GM03348 (cell line): ENCODE measurements at places on chromosomes 12 and 14.

GRCh38 chr12:102708108-102708507, 208.9 kb downstream of the PAH start:
- DNase-seq, result no peak

GRCh38 chr12:26870491-26871419, 37.8 kb upstream of the ITPR2 start:
- peak; percentile 13 for DNase-seq

DNA sequence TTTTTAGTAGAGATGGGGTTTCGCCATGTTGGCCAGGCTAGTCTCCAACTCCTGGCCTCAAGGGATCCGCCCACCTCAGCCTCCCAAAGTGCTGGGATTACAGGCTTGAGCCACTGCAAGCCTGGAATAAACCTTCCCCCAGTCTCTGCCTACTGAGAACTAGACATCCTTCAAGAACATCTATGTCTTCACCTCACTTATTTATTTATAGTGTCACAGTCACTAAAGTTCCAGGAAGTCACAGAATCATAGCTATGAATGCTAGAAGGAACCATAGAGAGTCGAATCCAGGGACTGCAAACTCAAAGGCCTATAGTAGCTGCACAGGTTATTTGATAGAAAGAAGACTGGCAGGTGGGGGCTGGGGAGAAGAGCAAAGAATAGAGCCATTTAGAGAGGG, 44.7 kb upstream of the NUDT4 start:
- no peak for DNase-seq

DNA sequence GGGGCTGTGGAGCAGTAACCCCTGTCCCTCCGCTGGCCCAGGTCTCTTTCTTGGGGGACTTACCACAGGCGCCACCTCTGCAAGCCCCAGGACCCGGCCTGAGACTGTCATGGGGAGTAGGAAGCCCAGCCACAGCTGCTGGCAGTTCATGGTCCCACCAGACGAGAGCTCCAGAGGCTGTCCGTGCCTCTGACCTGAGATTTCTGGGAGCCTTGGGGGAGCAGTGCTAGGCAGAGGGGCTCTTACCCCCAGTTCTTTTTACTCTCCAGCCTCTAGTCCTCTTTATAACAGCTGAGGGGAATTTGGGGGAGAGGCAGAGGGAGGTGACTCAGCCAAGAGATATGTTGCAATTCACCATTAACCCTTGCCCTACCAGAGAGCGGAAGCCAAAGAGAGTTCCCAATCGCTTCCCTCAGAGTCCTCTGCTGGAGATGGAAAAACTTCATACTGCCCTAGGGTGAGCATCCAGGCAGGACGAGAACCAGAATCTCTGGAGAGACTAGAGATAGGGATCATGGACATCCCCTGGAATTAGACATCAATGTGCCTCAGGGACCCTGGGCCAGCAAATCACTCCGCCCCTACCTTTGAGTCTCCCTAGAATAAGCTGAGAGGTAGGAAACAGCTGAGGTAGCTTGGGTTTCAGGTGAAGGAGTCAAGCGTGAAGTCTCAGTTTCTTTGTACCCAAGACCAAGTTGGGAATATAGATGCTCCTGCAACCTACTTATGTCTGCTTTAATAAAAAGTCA, at the start of gene MMP19:
TSS of gene MMP19 (minus strand) at position 256 of the 749 bp plus-strand sequence. CDS start at position 150, 106 bp downstream.
- DNase-seq, result peak; percentile 78

GRCh38 chr12:40827683-40828592, 135.7 kb downstream of the CNTN1 start:
- DNase-seq, result no peak

DNA sequence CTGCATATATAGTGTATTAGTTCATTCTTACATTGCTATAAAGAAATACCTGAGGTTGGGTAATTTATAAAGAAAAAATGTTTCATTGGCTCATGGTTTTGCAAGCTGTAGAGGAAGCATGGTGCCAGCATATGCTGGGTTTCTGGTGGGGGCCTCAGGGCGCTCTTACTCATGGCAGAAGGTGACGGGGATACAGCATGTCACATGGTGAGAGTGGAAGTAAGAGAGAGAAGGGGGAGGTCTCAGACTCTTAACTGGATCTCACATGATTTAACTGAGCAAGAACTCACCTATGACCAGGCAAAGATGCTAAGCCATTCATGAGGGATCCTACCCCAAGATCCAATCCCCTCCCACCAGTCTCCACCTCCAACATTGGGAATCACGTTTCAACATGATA, 15.9 kb upstream of the PAWR start:
- DNase-seq, result no peak

- DNase-seq, result no peak
Measured at GRCh38 chr14:103393070-103393469, 7.9 kb downstream of the MARK3 start.

DNA sequence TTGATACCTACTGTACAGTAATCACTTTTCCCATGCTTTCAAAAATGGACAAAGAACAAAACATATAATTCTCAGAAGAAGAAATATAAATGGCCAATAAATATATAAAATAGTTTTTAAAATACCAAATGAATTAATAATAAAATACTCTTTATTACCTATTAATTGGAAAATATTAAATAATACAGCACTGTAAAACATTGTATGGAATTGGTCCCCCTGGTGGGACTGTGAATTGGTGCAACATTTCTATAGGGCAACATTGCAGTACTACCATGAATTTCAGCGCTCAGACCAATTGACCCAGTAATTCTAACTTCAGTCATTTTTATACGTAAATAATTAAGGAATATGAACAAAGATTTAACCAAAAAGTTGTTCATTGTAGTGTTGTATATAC, 162.6 kb downstream of the PELI2 start:
- DNase-seq, result no peak

DNA sequence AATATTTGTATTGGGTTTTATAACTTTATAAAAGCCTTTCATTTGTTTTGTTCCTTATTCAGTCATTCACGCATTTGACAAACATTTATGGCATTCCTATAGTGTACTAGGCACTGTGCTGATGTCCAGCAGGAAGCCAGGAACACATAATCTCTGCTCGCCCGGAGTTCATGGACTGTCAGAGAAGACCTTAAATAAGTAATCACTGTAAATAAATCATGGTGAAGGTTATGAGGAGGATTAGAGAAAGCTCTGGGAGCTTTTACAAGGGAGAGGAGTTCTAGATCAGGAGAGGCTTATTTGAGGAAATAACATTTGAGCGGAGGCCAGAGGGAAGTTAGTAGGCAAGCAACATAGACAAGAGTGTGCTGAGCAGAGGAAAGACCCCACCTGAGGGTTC, 1.4 kb upstream of the RDH11 start:
- DNase-seq, result no peak

DNA sequence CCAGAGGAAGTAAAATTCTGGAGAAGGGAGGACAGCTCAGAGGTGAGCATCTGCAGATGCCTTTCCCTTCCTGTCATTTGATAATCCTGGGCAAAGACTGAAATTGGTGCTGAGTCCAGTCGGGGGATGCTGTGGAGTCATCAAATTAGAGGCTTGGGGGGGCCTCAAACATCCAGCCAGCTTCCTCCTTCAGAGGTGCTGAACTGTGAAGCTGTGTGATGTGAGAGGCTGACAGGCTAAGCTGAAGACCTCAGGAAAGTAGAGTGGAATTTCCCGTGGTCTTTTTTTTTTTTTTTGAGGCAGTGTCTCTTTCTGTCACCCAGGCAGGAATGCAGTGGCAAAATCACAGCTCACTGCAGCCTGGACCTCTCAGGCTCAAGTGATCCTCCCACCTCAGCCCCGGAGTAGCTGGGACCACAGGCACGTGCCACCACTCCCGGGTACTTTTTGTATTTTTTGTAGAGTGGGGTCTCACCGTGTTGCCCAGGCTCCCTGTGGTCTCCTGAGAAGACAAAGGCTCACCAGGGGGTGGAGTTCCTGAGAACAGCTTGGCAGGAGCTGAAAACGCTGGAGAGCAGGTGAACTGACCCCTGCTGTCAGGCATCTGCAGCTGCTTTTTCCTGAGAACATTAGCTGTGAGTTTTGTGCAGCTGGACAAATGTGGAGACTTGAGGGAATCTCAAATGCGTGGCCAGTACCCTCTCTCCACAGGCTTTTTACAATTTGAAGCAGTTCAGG, 6.1 kb upstream of the TCL1B start:
- no peak for DNase-seq

GRCh38 chr12:31249356-31249755, 76.6 kb downstream of the SINHCAF start:
- no peak for DNase-seq

DNA sequence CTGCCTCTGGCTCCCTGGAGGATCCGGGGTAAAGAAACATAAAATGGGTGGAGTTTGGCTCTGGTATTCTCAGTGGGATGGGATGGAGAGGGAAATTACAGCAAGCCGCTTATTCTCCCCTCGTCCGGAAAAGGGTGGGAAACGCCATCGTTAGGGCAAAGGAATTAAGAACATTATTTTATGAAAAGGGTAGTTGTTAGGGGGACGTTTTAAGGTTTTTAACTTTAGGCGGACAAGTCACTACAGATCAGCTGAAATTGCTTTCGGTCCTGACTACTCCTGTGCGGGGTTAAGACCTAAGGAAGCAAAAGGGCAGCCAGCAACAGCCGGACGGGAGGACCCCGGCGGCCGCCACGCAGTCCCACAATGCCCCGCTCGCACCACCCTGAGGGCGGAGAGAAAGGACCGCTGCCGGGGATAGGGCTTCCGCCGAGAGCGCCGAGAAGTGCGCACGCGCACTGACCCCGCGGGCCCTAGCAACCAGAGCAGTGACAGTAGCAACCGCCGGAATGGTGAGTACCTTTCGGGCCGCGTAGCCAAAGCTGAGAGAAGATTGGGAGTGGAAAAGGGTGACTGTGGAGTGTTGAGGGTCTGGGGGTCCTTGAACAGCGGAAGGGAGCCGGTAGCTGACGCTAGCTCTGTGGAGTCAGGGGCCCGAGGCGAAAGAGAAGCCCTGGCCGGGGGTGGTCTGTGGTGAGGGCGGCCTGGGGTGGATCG, at the start of gene DNAL1:
TSS of gene DNAL1 (plus strand) at position 456 of the 717 bp plus-strand sequence. CDS start at position 510, 54 bp downstream.
- DNase-seq, result peak; percentile 99

GRCh38 chr14:52793061-52793460, 1.7 kb upstream of the GNPNAT1 start:
- no peak for DNase-seq

GRCh38 chr14:104137297-104138097, 890 bp upstream of the KIF26A start:
- DNase-seq, result peak; percentile 92

GRCh38 chr14:86430853-86431252, 900.9 kb downstream of the FLRT2 start:
- no peak for DNase-seq

GRCh38 chr12:94264736-94265485, 116.5 kb downstream of the PLXNC1 start:
- no peak for DNase-seq

DNA sequence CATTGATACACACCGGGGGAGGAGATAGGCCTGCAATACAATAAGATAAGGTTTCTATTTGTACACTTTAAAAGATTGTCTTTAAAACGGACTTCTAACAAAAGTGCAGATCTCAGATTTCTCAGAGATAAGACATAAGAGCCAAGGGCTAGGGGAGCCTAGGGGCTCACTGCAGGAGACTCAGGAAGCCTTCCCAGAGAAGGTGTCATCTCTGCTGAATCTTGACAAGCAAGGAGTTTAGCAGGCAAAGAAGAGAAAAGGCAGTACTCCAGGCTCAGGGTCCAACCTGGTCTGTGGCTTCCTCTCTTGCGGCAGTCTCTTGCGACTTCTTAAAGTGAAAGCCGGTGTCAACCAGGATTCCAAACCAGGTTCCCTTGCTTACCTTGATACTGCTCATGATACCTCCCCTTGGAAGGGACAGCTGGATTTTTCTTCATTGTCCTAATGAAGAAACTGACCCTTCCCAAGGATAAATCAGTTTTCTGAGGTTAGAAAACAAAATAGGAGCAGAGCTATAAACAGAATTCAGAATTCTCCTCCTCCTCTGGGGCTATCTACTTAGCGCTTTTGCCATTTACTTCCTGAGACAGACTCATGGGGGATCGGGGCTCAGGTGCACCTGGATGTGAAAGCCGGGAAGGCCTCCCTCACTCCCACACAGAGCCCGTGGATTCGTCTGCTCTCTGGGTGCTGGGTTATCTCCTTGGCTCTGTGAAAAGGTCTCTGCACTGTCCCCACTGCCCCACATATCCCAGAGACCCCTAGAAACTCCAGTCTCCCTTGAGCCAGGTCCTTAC, 1.7 kb upstream of the SCNN1A start:
- no peak for DNase-seq

GRCh38 chr14:75993567-75994041, 8.0 kb downstream of the IFT43 start:
- DNase-seq, result no peak

GRCh38 chr14:71905031-71905430, 27.2 kb upstream of the RGS6 start:
- DNase-seq, result no peak

DNA sequence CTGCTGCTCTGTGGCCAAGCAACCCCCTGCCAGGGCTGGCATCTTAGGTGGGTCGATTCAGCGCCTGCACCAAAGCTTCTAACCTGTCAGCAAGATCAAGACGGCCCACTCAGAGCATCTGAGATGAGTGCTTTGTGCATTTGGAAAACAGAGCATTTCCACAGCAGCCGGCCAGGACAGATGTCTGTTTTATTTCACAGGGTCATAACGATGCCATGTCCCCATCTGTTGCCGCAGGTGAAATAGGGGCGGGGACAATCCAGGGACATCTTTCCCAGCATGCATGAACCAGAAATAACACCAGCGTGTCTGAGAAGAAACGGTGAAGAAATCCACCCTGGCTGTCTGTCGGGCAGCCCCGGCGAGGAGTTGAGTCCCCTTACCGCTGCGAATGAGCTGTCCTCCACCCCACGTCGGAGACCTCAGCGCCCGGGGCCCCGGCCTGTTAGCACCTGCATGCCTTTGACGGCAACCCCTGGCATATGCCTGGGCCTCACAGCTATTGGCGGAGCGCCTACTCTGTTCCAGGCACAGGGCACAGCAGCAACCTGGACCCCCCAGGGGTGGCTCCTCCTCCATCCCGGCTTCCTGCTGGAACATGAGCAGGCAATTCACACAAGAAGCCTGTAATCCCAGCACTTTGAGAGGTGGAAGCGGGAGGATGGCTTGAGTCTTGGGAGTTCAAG, 30.6 kb upstream of the ULK1 start:
- no peak for DNase-seq

DNA sequence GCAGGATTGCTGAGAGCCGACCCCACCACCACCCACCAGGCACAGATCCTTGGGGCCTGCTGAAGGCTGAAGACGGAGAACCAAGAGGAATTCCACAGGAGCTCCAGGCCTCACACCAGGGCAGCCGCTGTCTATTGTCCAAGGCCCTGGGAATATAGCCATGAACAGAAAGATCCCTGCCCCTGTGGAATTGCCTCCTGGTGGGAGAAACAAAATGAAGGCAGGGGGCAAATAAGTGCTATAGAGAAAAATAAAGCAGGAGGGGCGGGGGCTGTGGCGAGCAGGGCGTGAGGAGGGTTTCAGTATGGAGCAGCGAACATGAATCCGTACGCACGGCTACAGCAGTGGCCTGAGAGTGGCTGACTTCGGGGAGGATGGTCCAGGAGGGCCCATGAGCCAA, 96.1 kb downstream of the EML1 start:
- no peak for DNase-seq

GRCh38 chr14:94180655-94181271, 6.6 kb downstream of the PPP4R4 start:
- peak; percentile 44 for DNase-seq

- DNase-seq, result no peak
Measured at GRCh38 chr14:65533736-65534404, 121.3 kb downstream of the FUT8 start.

- no peak for DNase-seq
Measured at GRCh38 chr12:107522692-107523477, 162.7 kb upstream of the PWP1 start.
